ENCODE measurements at places on chromosomes 1 and 21.

DNA sequence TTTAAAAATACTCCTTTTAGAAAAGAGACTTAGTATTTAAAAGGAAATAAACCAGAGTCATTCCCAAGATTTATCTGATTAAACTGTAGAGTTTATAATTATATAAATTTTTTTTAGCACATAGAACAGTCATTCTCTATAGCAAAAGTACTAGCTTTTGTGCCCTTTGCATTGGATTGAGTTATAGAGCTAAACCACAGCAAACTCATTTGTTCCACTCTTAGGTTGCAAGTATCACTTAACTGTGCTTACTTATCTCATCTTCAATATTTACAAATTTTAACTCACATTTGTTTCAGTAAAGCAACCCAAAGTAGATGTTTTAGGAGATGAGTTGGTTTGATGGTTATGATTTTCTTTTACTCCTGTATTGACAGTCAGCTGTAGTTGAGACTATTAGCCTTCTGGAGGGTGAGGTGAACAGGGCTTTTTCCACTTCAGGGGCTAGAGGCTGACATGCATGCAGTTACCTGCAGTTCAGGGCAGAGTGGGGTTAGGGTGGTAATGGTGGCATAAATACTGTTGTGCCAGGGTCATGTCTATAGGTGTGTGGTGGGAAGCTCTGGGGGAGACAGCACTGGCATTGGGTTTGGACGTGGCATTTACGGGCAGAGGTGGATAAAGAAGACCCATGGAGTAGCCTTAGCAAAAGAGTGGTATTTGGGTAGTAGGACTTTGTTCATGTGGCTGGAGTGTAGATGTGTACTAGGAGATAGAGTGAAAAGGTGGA lies 42.1 kb downstream of the DYRK1A start:
- no peak for DNase-seq

GRCh38 chr1:214234635-214235025 lies 46.3 kb upstream of the SMYD2 start:
- DNase-seq, result no peak

GRCh38 chr1:170377896-170378634 lies 153.9 kb upstream of the GORAB start:
- no peak for DNase-seq

- DNase-seq, result peak; percentile 69
Observed at GRCh38 chr1:8409106-8409505, 91.2 kb downstream of the SLC45A1 start.

- DNase-seq, result no peak
Observed at GRCh38 chr1:150846473-150847146, 29.8 kb downstream of the ARNT start.

GRCh38 chr1:228475812-228476211 lies 11.4 kb upstream of the RNF187 start:
- no peak for DNase-seq

GRCh38 chr21:28127175-28127785 lies 865.4 kb downstream of the LTN1 start:
- DNase-seq, result no peak

- no peak for DNase-seq
Observed at GRCh38 chr1:21188235-21188634, 11.5 kb upstream of the EIF4G3 start.

GRCh38 chr1:3880429-3881192 lies 19.5 kb downstream of the C1orf174 start:
- no peak for DNase-seq

Data from cerebellar cortex (tissue), 1 donor.